ENCODE measurements at places on chromosomes 5 and 9.

GRCh38 chr5:125176005-125176390 lies 429.6 kb upstream of the ZNF608 start:
- no peak for DNase-seq

DNA sequence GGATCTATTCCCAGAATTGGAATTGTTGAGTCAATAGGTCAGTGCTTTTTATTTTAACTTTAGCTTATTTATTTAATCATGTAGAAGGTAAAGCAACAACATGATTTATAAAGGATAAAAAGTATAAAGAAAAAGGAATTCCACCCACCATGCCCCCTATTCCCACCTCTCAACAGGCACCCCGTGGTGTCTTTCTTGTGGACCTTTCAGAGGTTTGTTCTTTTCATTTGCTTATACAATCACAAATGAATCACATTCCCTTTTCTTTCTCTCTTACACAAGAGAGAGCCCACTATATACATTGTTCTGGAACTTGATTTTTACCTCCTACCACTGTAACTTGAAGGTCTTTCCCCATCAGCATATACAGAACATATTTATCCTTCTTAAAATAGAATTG lies 37.2 kb upstream of the SMIM32 start:
- no peak for DNase-seq

DNA sequence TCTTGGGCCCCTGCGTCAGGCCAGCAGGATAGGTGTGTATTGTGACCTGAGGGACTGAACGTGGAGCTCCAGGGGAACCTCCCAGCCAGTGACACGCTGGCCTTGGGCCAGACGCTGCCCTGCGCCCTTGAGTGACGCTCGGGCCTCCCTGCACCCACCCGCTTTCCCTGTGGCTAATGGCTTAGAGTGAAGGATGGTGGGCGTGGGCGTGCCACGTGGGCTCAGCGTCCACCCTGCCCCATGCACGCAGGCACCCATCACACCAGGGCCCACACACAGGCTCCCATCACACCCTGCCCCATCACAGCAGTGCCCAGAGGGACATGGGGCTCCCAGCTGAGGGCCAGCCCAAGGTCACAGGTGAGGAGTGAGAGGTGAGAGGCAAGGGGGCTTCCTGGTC lies 5.1 kb upstream of the FUT7 start:
- no peak for DNase-seq

DNA sequence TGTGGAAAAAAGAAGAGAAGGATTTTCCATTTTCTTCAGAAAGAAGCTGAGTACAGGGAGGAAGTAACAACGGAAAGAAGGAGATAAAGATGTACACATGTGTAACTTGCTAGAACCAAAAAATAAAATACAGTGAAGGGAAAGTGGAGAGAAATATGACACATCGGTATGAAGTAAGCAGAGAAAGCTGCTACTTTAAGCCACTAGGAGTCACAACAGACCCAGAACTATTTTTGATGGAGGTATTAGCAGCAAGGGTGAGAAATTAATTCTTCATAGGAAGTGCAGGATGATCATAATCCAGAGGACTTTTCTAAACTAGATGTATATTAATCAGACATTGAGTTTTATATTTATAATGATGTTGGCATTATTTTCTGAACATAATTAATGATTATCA lies 88.5 kb downstream of the FAM174A start:
- DNase-seq, result peak; percentile 55

DNA sequence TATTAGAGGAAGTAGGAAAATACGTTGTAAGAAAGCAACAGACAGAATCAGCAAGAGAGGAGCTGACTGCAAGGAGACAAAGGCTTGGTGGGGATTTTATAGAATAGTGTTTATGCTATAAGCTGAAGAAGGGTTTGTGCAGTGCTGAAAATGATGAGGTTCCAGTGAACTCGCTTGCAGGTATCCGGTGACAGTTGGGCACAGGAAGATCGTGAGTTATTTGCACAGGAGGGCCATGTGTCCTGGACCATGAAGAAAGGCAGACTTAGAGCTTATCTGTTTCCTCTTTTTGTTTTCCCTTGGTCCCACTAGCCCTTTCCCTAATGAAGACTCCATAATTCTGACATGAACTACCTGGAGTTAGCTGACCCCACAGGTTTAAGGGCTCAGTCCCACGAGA lies 61.4 kb downstream of the NXNL2 start:
- DNase-seq, result no peak

DNA sequence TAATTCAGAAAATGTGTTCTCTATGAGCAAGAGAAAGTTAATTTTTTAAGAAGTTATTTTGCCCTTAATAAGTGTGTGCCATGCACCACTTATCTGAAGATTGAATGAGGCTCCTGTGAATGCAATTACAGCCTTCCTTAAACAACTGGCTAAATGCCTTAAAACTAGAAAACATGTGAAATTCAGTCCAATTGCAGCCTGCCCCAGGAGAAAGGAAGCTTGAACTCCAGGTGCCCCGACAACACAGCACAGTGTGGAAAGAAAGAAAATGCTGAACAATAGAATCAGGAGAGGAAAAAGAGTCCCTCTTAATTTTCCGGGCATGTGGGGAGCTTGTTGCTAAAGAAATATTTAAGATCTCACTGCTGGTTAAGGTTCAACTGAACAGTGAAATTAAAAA lies 8.8 kb downstream of the LHFPL2 start:
- no peak for DNase-seq

GRCh38 chr9:20649381-20649780 lies 27.1 kb upstream of the MLLT3 start:
- DNase-seq, result peak; percentile 42

DNA sequence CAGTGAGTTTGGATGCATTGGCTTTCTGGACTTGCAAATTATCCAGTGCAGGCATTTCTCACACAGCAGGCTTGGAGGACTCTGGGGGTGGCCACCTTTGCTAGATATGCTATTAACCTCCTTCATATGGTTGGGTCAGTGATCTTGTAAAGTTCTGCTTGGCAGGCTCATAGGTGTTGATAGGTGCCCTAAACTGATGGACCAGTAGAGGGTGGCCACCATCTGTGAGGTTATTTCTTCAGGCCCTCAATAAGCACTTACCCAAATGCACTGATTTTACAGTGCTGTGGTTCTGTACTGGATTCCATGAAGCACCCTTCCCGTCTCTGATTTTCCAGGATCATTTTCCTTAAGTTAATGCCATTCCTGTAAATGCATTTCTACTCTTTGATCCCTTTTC lies 216.3 kb downstream of the COMMD10 start:
- DNase-seq, result no peak

GRCh38 chr9:755454-756381 lies 85.8 kb upstream of the DMRT1 start:
- peak; percentile 94 for DNase-seq

DNA sequence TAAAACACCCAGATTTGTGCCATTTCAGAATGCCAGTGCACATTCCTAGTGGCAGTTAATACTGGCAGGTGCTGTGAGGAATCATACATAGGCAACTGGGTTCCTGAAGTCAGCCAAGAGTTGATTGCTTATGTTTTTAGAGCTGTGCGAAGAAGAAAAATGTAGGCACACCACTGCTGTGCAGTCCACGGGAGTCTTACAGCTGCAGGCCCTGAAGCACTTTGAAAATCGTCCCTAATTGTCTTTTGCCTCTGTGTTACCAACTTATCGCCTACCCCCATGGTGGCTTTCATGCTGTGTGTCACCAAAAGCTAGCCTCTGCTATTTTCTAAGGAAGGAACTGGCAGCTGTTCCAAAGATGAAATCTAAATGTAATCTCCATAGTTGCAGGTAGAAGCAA lies 263.9 kb downstream of the ARRDC3 start:
- no peak for DNase-seq

DNA sequence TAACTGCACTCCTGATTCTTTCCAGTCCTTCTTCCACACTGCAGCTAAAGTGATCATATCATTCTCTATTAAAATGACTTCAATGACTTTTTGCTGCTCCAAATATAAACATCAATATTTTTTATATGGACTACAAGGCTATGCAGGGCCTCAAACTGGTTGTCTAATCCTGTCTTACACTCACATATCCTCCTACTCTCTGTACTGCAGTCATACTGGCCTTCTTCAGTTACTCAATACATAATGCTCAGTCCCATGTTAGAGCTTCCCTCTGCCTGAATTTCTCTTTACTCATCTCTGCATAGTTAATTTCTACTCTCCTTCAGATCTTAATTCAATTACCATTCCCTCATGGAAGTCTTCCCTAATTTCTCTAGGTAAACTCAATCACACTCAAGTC lies 3.4 kb downstream of the MEIKIN start:
- no peak for DNase-seq

DNA sequence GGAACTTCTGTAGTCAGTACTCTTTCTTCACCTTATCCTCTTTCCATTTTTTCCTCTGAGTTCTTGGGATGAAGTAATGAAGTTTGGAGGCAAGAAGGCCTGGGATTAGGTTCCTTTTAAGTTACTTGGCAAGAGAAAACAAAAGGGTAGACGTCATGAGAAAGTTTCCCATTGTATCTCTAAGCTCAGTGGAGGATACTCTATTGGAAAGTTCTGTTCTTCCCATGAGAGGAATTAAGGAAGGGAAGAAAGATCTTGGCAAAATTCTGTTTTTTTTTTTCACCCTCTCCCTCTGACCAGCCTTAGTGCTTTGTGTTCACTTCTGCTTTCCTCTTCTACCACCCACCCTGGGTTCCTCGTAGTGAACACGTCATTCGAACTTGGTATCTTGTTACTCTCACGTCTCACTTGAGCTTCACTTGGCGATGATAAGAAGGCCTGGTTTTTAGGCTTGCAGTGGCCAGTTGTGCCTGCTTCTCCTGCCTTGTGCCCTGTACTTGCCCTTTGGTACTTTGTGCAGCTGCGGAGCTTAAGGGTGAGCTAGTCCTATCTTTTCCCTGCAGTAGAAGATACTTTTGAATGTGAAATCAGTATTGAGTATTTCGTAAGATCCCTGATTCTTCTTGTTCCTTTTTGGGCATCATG lies 67.0 kb downstream of the ARHGAP26 start:
- DNase-seq, result no peak

- DNase-seq, result no peak
Observed at GRCh38 chr9:91082731-91083130, 279.0 kb downstream of the AUH start.

GRCh38 chr5:34523387-34523726 lies 132.8 kb upstream of the RAI14 start:
- no peak for DNase-seq

GRCh38 chr5:30414078-30414477 lies 779.4 kb upstream of the CDH6 start:
- DNase-seq, result no peak

DNA sequence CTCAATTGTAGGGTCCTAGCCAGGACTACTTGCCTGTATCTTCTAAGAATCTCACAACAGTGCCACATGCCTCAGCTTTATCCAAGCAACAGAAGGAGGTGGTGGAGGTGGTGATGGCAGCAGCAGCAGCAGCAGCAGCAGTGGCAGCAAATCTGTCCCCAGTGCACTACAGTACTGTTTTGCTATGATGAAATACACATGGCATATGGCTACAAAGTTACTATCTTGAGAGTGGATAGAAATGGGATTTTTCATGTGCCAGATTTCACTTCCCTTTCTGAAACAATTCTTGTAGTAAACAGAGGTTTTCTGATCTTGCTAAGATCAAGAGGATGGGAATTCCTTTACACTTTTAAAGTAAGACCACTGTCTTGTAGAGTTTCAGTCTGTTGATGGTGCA lies 8.1 kb upstream of the CYSTM1 start:
- no peak for DNase-seq

GRCh38 chr9:87853876-87854579 lies 28.6 kb upstream of the SPATA31E1 start:
- DNase-seq, result peak; percentile 32

DNA sequence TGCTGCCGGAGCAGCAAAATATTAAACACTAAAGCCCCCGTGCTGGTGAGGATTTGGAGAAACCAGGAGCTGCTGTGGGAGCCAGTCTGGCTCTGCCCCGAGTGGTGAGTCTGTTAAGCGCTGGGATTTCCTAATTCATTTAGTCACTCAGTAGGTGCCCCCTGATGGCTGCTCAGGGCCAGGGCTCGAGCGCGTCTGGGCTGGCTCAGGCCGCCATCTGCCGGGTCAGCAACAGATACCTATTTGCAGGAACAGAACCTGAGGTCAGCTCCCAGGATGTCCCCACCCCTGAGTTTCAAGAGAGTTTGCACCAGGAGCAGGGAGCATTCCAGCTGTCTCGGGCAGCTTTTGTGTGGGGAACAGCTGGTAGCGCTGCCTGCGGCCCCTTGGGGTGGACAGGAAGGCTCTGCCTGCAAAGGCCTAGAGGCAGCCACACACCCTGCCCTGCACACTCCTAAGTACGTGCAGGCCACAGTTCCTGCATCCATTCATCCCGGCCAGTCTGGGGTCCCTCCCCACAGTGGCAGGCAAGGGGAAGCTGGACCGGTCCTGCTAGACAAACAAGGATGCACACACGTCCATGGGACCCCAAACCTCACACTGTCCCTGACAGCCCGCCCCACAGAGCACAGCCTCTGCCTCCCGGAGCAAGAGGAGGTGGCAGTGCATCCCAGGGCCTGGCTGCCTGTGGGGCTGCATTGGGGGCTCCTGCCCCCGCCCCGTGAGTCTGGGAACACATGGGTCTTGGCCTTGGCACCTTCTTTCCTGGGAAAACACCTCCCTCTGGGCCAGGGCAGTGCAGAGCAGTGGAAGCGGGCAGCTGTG lies 83.7 kb downstream of the ADAMTS2 start:
- DNase-seq, result no peak

DNA sequence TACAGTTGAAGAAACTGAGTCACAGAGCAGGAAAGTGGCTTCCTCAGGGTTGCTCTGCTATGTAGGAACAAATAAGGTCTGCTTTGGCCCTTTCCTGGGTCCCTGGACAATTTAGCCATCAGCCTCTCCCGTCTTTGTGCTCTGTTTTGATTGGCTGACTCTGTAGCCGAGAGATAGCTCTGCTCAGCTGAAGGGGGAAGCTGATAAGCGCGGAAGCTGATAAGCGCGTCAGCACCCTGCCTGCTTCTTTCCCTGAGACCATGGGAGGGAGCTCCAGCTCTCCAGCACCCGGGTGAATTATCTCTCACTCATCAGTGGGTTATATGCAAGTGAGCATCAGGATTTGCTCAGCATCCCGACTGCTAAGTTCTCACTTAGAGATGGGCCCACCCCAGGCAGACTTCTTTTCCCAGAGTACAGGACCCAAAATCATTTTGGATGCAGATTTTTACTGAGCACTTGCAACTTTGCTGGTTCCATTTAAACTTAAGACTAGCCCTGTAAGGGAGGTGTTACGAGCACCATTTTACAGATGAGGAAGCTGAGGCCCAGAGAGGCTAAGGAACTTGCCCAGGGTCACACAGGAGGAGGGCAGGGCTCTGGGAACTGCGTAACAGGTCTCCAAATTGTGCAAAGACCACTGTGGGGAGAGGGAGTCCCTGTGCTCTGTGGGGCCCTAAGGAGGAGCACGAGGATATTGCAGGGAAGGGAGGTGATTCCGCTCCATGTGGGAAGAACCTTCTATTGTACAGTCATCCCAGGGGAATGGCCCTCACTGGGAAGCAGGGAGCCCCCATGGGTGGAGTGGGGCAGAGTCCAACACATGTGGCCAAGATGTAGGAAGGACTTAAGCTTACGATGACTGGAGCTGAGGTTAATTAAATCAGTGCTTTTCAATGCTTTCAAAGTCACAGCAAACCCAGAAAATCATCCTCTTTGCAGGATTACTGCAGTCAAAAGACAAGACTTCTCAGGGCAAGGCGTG lies 83.7 kb upstream of the ORM1 start:
- DNase-seq, result no peak
